Fibroblast of skin of left quadriceps (primary cell): ENCODE measurements at places on chromosomes 2 and 18.

- DNase-seq: no peak
Observed at GRCh38 chr2:235194351-235194750, 242.5 kb downstream of the SH3BP4 start.

- no peak for DNase-seq
Observed at GRCh38 chr2:18501156-18501555, 59.3 kb downstream of the RDH14 start.

GRCh38 chr2:86482034-86482433 lies 40.9 kb downstream of the KDM3A start:
- no peak for DNase-seq

DNA sequence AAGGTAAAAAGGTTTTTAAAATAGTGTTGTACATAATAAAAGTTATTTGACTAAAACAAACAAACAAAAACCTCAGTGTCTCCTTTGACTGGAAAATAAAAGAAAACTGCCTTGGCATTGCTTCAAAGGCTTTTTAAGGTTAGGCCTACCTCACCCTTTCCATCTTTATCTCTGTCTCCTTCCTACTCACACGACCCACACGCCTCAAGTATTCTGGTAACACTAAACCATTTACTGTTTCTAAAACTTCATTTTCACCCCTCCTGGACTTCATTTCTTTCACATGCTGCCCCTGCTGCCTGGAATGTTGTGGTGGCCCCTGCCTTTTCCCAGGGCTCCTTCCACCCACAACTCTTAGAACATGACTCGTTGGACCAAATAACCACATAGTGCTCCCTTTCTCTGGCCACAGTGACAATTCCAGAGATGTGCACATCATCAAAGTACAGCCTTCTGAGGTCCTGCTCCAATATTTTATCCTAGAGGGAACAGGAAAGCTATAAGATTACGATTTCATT lies 54.0 kb downstream of the ERBB4 start:
- peak; percentile 6 for DNase-seq

DNA sequence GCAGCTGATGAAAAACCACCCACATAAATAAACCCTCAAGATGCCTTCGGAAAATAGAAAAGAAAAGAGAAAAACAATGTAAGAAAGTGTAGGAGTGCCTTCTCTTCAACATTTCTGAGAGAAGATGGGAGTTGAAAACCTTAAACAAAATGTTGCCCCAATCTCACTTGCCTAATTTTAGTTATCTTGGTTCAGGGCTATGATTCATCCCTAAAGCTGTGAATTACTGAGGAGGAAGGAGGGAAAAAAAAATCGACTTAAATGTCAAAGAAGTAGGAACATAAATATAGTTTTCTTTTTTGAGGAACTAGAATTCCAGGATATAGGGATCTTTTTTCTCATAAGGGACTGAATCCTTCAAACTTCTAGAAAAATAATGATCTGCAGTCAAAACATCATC lies 360.3 kb downstream of the TGIF1 start:
- DNase-seq: no peak

DNA sequence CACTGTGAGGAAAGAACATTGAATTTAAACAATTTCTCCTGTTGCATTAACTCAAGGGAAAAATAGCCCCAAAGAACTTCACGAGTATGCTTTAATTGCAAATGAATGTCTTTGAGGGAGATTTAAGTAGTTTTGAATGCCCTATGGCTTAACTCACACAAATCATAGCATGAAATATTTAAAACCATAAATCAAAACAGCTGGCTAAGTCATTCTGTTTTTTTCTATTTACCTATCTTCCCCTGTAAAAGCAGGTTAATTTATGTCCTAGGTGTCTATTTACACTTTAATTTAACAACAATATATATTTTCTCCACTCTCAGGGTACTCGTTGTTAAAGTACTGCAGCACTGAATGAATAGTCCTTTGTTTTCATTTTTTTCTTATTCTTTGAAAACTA lies 118.8 kb upstream of the PIEZO2 start:
- DNase-seq: no peak

DNA sequence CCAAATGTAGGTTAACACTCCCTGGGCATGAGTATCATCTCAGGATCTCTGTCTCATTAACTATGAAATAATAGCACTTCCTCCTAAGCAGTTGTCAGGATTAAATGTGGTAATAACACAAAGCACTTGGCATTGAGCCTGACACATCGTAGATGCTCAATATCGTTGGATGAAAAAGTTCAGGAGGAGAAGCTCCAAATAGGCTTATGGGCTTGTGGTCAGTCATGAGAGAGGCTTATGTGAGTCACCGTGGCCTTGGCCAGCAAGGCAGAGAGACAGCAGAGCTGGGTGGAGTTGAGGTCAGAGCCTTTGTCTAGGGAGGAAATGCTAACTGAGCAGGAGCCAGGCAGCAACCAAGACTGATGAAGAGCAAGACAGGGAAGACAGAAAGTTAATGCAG lies 68.3 kb upstream of the PPM1B start:
- DNase-seq: peak; percentile 27

DNA sequence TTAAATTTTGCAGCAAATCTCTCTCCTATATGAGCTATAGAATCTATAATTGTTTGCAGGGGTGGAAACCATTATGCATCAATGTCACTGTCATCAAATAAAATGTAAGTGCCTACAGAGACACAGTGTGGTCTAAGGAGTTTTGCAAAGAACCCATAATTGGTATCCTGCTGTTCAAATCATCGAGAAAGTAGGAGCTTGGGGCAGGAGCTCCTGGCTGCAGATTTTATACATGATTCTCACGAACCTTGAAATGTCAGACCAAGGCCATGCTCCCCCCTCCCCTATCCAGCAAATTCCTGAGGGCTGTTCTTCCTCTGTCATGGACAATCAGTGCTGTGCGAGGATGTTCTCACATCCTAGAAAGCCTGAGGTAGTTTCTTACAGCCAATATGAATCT lies 119.5 kb upstream of the CYRIA start:
- DNase-seq: no peak

- DNase-seq: no peak
Observed at GRCh38 chr2:129056309-129056958, 737.8 kb upstream of the HS6ST1 start.

DNA sequence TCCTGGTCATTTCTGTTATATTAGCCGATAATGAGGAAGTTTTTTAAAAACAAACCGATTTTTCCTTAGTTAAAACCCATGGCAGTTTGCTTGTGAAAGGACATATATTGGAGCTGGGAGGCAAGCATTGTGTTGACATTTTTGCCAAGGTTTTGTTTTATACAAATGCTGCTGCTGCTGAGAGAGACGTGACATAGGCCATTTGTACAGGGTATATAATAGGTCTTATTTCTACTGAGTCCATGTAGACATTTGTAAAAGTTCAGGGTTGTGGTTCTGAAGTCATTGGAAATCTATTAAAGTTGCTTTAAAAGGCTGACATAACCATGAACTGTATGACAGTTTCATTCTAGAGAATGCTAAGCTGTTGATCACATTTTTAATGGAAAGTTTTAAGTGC lies 424.0 kb upstream of the FANCL start:
- no peak for DNase-seq

- DNase-seq: peak; percentile 97
Observed at GRCh38 chr2:238883421-238883901, 35.6 kb downstream of the TWIST2 start.

- DNase-seq: no peak
Observed at GRCh38 chr2:226130192-226130591, 669.4 kb downstream of the IRS1 start.

GRCh38 chr18:74063023-74063422 lies 84.6 kb downstream of the FBXO15 start:
- DNase-seq: no peak

GRCh38 chr2:12486205-12487118 lies 230.3 kb upstream of the TRIB2 start:
- no peak for DNase-seq

DNA sequence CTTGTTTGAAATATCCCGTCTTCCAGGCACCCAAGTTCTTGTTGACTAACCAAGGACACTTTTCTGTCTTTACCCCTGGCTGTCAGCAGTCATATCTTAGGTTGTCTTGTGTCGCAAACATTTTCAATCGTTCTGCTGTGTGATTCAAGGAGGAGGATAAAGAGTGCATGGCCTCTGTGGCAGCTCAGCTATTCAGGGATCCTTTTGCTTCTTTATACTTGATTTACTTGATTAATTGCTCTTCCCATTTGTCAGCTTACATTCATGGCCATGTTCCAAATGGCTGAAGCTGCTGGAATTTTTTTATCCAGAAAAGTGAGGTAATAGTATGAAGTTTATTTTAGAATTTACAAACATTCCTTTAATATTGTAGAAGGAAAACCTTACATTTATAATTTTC lies 97.3 kb upstream of the FZD5 start:
- DNase-seq: no peak

GRCh38 chr2:9768388-9768787 lies 74.9 kb upstream of the TAF1B start:
- no peak for DNase-seq

DNA sequence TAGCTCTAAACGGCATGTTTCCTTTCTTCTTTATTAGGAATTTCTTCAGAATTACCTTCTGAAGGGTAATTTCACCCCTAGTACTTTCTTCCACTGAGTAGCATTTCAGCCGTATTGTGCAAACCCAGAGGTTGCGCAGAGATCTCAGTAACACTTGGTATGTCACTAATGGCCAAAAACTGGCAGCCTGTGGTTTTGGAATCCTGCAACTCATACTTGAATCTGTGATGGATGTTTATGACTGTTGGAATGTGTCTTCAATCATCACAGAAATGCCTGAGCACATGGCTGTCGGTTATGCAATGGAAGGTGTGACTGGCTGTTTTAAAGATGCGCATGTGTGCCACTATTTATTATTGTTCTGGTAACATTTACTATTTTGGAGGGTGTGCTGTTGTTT lies 100.0 kb downstream of the COLEC12 start:
- DNase-seq: peak; percentile 97

GRCh38 chr2:225590932-225591331 lies 191.4 kb downstream of the NYAP2 start:
- DNase-seq: no peak

DNA sequence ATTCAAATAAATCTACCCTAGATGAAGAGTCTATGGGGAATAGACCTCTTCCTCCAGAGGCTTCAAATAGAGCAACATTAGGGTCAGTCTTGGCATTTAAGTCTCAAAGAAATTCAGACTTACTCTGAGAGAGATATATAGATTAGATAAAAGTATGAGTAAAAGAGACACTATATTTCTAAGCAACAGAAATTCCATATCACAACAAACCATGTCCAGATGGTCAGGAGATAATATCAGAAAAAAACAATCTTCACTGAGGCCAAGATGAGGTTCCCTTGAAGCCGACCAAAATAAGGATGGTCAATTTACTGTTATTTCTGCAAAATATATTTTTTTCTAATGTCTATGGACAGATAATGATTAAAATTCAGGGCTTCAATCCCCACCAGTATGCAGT lies 89.1 kb upstream of the NOSTRIN start:
- DNase-seq: no peak

DNA sequence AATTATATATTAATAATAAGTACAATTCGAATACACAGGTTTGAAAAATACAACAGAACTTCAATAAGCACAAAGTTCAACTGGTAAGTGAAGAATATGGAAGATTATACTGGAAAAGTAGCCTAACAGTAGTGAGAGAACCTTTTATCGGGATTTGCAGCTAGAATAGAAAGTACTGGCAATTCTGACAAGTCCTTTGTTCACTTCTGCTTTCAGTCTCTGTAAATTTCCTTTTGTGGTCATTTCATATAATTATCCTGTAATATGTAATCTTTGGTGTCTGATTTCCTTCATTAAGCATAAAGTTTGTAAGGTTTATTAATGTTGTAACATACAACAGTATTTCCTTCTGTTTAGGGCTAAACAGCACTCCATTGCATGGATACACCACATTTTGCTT lies 67.2 kb downstream of the CUL3 start:
- no peak for DNase-seq

DNA sequence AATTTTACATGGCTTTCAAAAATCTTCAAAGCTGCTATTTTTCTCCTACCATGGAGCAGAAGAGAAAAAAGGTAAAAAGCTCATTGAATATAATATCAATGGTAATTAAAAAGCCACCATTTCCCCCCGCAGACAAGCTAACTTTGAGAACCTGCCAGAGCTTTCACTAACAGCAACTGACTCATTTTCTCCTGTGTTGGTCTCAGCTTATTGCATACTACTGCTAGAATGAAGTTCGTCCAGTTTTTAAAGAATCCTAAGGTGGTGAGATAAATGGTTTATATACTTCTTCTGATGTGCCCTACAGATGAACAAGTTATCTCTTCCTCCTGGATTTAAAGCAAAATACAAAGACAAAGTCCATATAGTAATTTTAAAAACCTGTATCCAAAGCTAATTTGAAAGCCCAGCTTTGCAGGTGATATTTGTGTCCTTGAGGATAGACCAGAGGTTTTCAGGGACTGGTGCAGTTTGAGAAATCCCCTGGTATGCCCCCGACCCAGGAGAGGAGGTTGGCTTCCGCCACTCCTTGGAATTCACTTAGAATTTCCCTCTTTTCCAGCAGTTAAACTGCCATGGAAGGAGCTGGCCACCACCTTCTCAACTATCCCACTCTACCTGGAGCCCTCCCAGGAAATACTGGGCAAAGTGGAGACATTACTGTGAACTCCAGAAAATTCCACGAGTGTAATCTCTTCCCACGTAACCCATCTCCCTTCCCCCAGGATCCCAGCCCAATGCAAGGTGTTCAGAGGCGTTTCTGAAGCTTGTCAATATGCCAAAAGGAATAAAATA lies 17.5 kb downstream of the YPEL5 start:
- DNase-seq: no peak

DNA sequence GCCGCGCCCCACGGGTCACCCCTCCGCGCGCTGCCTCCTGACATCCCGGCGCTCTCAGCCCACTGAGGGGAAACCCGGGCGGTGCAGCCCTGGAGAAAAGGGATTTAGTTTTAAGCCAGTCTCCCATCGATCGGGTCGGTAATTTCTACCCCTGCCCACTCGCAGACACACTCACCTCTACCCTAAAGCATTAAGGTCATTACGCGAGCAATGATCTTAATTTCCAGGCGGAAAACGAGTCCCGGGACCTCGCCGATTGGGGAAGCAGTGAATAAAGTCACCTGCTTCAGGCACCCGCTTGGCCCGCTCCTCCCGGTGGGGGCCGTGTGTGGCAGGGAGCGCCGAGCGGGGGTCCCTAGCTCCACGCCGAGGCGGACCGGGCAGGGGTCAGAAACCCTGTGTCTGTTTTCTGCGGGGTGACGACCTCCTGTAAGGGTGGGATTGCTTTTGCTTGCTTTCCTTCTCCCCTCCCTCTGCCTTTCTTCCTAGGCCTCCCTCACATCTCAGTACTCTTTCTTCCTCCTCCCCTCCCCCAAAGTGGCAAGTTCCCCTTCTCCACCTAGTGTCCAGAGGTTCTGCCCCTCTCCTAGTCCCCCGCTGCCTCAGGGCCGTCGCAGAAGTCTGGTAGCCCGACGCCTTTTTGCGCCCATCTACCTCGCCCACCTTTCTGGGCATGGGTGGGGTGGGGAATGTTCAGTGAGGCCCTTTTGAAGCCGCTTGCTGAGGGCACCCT lies 142.6 kb downstream of the MEIS1 start:
- no peak for DNase-seq

GRCh38 chr2:210798180-210798579 lies 241.8 kb downstream of the CPS1 start:
- DNase-seq: no peak

DNA sequence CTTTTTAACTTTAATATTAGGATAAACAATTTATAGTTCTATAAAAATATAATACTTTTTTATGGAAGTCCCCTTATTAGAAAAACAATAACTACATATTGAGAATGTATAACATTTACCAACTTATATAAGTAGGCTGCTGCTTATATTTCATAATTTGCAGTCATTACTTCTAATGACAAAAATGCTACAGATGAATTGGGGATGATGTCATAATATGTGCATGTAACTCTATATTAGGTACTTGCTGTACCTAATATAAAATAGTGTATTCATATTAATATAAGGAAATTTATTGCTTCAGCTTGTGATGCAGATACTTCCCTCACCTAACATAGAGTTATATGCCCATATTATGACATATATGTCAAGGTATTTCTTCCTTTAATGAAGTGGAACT lies 100.7 kb downstream of the GALNT13 start:
- DNase-seq: no peak
